ENCODE measurements at places on chromosomes 1 and 21.

- no peak for DNase-seq
These were observed 616.2 kb upstream of the CAMK1G start for GRCh38 chr1:208967334-208967733.

DNA sequence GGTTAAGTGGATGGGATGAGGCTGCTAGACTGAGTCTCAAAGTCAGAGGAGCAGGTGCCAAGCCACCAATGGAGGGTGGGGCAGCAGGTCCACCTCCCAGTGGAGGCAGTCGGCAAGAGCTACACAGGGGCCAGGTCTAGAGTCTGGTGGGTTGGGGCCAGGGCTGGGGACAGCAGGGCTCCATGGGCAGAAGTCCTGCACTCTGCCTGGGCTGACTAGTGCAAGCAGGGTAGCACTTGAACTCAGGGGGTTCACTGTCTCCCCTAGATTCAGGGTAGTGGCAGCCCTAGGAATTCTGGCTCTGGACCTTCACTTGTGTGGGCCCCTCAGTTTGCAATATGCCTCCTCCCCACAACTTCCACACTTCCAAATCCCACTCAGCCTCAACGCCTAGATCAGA, 66.2 kb downstream of the SYT6 start:
- DNase-seq, result no peak

- DNase-seq, result no peak
These were observed 15.1 kb upstream of the AIM2 start for GRCh38 chr1:159091607-159092031.

DNA sequence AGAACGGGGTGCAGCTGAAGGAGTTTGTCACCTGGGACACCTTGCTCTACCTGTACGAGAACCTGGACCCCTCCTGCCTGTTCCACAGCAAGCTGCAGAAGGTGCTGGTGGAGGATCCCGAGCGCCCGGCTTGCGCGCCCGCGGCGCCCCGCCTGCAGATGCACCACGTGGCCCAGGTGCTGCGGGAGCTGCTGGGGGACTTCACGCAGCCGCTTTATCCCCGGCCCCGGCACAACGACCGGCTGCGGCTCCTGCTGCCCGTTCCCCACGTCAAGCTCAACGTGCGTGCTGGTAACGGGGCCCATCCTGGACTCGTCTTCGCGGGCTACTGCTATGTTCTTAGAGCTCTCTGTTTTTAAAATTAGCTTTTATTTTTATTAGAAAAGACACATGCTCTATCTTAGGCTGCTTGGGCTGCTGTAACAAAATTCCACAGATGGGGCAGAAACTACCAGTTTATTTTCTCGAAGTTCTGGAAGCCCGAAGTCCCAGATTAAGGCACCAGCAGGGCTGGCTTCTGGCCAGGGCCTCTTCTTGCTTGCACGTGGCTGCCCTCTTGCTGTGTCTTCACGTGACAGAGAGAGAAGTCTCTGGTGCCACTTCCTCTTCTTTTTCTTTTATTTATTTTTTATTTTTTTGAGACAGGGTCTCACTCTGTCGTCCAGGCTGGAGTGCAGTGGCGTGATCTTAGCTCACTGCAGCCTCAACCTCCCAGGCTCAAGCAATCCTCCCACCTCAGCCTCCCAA, 38.1 kb downstream of the TRPM2 start:
- no peak for DNase-seq

DNA sequence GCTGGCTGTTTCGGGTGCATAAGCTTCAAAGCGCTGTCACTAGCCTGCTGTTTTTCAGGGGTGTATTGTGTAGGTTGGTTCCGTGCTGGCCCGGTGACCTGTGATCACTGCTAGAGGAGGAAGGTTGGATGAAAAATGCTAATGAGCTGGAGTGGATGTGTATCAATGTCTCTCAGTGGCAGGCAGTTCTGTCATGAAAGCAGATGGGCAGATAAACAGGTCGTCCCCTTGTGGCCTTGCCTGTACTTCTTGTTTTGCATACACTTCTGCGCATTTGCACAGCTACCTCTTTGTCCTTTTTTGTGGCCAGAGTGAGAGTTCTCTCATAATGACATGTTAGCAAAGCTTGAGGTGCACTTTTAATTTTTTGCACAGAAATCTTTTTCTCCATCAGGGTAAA, 2.9 kb downstream of the SELENON start:
- no peak for DNase-seq

GRCh38 chr1:50989694-50990093, 19.6 kb downstream of the CDKN2C start:
- DNase-seq, result no peak

- no peak for DNase-seq
These were observed 20.5 kb downstream of the ELAPOR1 start for GRCh38 chr1:109134423-109134822.

DNA sequence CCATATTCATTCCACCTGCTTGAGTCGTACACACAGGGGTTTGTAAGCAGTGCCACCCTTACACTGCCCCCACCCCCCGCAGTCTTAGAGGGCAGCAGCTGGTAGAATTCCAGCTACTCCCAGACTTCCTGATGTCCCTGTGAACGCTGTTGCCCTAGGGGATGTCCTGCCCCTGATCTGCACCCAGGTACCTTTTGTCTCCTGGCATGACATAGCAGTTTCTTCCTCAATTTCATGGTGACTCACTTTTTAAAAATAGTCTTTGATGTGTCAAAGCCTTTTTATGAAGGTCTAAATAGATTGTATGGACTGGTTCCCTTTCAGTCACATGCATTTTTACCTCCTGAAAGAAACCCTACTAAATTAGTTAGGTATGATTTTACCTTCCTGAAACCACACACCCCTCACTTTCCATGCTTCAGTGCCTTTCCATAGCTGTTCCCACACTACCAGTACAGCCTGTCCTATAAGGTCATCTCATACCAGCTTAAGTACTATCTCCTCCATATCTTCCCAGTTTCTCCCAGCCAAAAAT, 76.4 kb downstream of the ST3GAL3 start:
- no peak for DNase-seq

DNA sequence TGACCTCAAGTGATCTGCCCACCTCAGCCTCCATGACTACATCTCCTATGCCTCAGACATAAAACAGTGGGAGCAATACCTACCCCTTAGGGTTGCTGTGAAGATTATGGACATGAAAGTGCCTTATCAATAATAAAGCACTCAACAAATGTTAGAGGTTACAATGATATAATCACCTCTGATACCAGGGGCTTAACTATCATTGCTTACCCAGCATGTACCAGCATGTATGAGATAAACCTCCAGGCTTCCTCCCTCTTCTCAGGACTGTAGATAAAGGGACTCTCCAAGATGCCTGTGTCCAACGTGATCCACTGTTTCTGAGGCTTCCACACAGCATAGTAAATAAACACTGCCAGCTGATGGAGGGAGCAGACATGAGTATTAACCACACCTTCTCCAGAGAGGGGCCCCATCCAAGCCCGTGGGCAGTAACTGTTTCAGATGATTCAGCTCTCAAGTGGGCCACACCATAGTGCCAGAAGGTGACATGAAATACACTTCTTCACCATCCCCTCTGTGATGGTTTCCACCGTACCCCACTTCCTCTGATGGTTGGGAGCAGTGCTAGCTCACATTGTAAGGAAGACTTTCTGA, 26.2 kb downstream of the RHBDL2 start:
- DNase-seq, result no peak

- no peak for DNase-seq
These were observed 8.6 kb downstream of the S1PR1 start for GRCh38 chr1:101245246-101245927.

GRCh38 chr1:224582041-224582440, 34.1 kb upstream of the CNIH3 start:
- no peak for DNase-seq

GRCh38 chr1:54070171-54070837, 16.9 kb downstream of the TCEANC2 start:
- no peak for DNase-seq

- no peak for DNase-seq
These were observed 30.8 kb downstream of the IER5 start for GRCh38 chr1:181119093-181119989.

DNA sequence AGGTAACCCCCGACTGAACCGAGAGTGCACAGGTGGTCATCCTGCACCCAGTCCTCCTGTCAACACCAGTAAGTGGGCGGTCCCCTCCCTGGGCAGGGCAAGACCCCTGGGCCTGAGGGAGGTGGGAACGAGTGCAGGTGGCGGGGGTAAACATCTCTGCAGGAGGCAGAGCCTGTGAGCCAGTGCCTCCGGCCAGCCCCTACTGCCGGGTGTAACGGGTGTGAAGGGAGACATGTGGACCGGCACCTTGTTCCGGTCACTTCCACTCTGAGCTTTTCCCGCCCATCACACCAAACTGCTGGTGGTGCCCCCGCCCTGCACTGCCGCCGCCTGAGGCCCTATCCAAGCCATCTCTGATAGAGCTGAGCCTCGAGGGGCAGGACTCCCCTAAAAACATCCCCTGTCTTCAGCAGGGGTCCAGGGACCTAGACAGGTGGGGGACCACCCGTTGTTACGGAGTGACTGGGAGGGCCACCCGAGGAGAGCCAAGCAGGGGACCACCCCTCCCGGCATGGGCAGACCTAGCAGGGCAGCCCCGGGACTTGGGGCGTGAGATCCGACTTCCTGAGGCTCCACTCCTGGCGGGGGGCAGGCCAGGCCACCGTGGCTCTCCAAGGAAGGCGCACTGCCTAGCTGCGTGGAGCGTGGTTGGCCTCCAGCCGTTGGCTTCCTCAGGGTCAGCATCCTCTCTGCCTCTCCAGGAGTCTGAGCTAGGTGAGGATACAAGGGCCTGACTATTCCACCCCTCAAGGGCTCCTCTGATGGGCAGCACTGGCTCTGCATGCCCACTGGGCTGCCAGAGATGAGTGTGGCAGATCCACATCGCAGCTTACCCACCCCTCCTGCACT, 43.8 kb upstream of the LBR start:
- DNase-seq, result no peak

DNA sequence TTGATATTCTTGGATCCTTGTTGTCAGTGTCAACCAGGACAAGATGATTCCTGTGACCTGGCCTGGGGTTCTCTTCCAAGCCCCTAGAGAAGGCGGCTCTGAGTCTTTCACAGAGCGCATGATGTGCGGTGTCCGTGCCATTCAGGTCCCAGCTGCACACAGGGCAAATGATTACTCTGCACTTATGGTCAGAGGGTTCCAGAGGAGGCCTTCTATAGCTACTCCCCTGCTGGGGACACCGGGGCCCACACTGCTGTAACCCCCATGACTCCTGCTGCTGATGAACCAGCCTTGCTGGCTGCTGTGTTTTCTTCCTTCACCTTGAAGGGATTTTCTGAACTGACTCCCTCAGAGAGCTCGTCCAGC, 1.5 kb downstream of the PTGFRN start:
- DNase-seq, result no peak

GRCh38 chr1:176754676-176755075, 291.7 kb downstream of the PAPPA2 start:
- no peak for DNase-seq

GRCh38 chr1:117838911-117839310, 90.5 kb downstream of the GDAP2 start:
- DNase-seq, result no peak

- no peak for DNase-seq
These were observed 174.5 kb upstream of the RUNX1 start for GRCh38 chr21:35223480-35224156.

DNA sequence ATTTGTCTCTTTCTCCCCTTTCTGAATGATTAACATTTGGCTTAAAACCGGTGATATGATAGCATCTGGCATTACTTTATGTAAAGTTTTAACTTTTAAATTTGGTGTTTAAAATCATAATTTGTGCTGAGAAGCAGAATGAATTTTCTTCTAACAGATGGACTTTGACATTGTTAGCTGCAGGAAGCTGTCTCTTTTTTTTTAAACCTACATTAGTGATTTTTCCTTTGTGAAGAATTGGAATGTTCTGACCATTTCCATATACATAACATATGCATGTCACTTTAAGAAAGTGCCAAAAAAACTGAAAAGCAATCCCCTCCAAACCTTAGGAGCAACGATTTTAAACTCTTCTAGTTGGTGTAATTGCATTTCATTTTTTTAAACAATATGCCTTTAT, 22.2 kb downstream of the F3 start:
- no peak for DNase-seq

- no peak for DNase-seq
These were observed 69.2 kb upstream of the PDC start for GRCh38 chr1:186530109-186530508.

- DNase-seq, result no peak
These were observed 565.0 kb downstream of the KCNT2 start for GRCh38 chr1:196043268-196043667.

DNA sequence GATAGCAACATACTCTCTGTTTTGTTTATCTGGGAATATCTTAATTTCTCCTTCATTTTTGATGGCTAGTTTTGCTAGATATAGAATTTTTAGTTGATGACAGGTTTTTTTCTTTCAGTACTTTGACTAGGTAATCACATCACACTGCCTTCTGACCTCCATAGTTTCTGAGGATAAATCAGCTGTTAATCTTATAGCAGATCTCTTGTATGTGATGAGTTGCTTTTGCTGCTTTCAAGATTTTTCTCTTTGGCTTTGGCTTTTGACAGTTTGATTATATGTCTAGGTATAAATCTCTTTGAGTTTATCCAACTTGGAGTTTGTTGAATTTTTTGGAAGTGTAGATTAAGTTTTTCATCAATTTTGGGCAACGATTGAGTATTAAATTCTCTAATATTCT, 142.6 kb downstream of the ZNF644 start:
- DNase-seq, result no peak

DNA sequence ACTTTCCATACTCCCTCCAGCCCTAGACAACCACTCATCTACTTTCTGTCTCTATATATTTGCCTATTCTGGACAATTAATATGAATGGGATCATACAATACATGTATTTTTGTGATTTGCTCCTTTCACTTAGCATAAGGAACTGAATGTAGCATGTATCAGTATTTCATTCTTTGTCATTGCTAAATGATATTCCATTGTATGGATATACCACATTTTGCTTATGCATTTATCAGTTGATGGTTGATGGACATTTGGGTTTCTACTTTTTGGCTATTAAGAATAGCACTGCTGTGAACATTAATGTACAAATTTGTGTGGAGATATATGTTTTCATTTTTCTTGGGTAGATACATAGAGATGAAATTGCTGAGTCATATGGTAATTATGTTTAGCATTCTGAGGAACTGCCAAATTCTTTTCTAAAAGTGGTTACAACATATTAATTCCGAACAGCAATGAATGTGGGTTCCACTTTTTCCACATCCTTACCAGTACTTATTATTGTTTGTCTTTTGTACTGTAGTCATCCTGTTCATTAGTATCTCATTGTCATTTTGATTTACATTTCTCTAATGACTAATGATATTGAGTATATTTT, 121.0 kb downstream of the LRRC40 start:
- DNase-seq, result no peak

- no peak for DNase-seq
These were observed 377 bp downstream of the SAMD13 start for GRCh38 chr1:84301785-84302385.

GRCh38 chr1:1907098-1907736, 7.8 kb upstream of the CALML6 start:
- no peak for DNase-seq

DNA sequence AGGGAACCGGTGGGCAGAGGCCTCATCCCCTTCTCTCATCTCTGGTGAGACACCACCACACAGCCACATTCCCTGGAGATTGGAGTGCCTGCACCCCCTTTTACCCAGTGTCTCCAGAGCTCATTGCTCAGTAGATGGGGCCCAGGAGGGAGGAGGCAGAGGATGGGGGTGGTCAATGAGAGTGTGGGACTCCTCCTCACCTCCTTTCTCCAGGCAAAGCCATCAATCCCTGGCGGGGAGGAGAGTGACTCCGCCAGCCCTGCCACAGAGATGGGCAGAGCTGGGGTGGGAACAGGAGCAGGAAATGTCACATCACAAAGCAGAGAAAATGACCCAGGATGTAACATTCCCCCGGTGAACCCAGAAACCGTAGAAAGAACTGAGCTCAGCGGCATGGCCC, 117.2 kb downstream of the MATN1 start:
- no peak for DNase-seq
